ENCODE measurements at places on chromosomes 5 and 9.
A peak's percentile ranks its signal among the peaks of the same experiment; 100 is the strongest.

DNA sequence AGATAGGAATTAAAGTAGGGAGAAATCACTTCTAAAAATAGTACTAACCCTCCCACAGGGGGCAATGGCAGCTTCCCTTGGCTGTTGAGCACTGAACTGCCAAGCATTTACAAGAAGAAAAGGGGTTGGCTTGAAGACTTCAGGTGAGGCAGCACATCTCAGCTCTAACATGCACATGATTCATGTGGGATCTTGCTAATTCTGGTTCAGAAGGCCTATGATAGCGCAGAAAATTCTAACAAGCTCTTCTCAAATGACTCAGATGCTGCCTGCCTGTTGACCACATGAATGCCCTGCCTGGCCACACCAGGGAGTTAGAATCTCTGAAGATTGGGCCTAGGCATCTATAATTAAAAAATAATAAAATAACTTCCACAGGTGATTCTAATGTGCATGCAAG, 22.6 kb downstream of the CD180 start:
- no peak for DNase-seq

DNA sequence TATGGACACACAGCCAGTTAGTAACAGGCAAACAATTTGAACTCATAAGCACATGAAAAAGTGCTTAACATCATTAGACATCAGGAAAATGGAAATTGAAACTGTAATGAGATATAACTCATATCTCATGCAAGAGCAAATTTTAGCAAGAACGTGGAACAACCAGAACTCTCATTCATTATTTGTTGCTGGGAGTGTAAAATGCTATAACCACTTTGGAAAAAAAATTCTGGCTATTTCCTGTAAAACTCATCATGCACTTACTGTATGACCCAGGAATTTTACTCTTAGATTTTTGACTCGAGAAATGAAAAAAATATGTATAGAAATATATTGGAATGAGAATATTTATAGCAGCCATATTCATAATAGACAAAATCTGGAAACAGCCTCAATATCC, 205.7 kb upstream of the PUM3 start:
- no peak for DNase-seq

DNA sequence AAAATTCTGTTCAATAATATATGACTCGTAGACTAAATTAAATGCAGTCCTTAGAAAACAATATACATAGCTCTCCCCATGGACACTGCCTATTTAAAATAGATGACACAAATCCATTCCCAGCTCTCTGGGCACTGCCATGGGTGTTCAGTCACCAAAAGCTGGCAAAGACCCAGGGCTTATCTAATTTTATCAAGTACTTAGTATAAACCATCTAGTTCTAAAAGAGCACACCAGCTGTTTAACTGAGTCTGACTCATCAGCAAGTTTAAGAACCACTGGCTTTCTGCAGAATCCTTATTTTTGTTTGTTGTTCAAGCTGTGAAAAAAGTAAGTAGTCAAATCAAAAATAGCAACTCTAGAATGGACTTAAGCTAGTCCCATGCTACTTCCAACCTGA, 107.6 kb downstream of the PLPP1 start:
- no peak for DNase-seq

DNA sequence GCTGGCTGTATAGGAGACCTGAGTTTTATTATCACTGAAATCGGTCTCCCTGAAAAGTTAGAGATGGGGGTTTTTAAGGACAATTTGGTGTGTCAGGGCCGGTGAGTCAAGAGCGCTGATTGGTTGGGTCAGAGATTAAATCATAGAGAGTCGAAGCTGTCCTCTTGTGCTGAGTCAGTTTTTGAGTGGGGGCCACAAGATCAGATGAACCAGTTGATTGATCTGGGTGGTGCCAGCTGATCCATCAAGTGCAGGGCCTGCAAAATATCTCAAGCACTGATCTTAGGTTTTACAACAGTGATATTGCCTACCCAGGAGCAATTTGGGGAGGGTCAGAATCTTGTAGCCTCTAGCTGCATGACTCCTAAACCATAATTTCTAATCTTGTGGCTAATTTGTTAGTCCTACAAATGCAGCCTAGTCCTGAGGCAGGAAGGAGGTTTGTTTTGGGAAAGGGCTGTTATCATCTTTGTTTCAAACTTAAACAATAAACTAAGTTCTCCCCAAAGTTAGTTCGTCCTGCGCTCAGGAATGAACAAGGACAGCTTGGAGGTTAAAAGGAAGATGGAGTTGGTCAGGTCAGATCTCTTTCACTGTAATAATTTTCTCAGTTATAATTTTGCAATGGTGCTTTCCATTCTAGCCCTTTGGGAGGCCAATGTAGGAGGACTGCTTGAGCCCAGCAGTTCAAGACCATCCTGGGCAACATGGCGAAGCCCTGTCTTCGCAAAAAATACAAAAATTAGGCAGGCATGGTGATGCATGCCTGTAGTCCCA, 31.6 kb upstream of the RFK start:
- DNase-seq: no peak

- no peak for DNase-seq
Observed at GRCh38 chr5:142287096-142287972, 37.5 kb downstream of the SPRY4 start.

- no peak for DNase-seq
Observed at GRCh38 chr9:137728444-137729311, 109.9 kb downstream of the EHMT1 start.

GRCh38 chr9:12329623-12329985, 363.6 kb upstream of the TYRP1 start:
- no peak for DNase-seq

GRCh38 chr5:59584858-59585846, 308.4 kb downstream of the PDE4D start:
- DNase-seq: no peak

GRCh38 chr5:190366-191035, 794 bp upstream of the LRRC14B start:
- no peak for DNase-seq

GRCh38 chr9:78707080-78707479, 410.2 kb downstream of the PSAT1 start:
- no peak for DNase-seq

DNA sequence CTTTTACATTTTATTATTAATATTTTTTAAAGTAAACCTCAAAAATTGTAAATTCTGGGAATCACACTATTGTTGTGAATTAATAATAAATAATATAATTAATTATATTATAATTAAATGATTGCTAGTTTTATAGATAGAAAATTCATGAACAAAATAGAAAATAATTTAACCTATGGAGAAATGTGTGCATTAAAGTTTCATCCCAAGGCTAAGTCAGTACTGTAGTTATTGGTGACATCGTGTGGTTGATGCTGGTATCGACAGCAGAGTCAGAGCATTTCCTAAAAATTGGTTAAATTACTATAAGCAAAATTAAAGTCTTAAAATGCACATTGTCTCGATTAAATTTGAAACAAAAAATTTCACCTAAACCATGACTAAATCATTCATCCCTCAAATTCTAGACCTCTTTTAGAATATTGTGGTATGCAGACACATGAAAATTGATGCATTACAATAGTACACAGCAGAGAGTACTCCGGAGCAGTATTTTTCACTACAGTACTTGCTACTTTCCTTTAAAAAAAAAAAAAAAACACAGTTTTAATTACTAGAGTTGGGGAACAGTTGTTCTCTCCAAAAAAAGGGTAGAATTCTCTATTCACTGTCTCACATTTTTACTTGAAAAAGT, 73.9 kb downstream of the RORB start:
- DNase-seq: no peak

- no peak for DNase-seq
Observed at GRCh38 chr9:135077497-135078200, 9.8 kb upstream of the OLFM1 start.

- no peak for DNase-seq
Observed at GRCh38 chr5:59813761-59814536, 79.6 kb downstream of the PDE4D start.

GRCh38 chr5:153496835-153497234, 6.4 kb downstream of the GRIA1 start:
- DNase-seq: no peak

- no peak for DNase-seq
Observed at GRCh38 chr5:98296426-98296825, 477.0 kb upstream of the RGMB start.

DNA sequence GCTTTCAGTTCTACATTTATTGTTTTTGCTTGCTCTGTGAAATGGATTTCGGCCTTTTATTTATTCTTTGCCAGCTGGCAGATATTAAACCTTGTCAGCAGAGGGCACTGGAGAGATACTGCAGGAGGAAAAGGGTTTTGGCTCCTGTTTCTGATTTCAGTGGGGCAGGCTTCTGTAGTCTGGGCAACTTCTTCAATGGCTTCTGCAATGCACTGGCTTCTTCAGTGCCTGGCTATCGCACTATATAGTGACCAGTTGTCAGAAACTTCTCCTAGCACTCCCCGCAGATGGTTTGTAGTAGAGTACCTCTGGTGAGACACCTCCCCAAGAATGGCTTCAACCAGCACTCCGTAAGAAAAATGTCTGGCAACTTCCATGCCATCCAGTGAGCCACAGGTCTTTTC, 3.2 kb upstream of the NFX1 start:
- DNase-seq: peak; percentile 77

- no peak for DNase-seq
Observed at GRCh38 chr5:172119921-172120688, 67.9 kb downstream of the STK10 start.

GRCh38 chr9:69249337-69249736, 75.3 kb downstream of the TJP2 start:
- DNase-seq: no peak

GRCh38 chr9:75669721-75670120, 220.8 kb upstream of the PCSK5 start:
- DNase-seq: no peak

DNA sequence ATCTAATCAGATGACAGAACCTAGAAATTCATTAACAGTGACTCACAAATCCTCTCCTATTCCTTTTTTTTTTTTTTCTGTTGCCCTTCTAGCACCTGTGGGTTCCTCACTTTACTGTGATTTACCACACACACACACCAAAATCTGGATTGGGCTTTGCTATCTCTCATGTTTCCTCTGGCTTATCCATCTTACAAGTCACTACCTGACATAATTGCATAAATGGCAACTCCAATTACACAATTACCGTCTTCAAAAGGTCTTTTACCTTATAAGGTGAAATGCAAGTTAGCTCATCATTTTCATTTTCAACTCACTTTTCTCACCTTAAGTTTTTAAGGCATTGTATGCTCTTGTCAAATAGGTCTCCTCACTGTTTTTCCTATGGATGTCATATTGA, 426.3 kb upstream of the MEF2C start:
- DNase-seq: no peak

GRCh38 chr9:26537211-26537610, 355.4 kb downstream of the CAAP1 start:
- no peak for DNase-seq

- no peak for DNase-seq
Observed at GRCh38 chr5:18702821-18703220, 1068.6 kb downstream of the TAF11L14 start.

DNA sequence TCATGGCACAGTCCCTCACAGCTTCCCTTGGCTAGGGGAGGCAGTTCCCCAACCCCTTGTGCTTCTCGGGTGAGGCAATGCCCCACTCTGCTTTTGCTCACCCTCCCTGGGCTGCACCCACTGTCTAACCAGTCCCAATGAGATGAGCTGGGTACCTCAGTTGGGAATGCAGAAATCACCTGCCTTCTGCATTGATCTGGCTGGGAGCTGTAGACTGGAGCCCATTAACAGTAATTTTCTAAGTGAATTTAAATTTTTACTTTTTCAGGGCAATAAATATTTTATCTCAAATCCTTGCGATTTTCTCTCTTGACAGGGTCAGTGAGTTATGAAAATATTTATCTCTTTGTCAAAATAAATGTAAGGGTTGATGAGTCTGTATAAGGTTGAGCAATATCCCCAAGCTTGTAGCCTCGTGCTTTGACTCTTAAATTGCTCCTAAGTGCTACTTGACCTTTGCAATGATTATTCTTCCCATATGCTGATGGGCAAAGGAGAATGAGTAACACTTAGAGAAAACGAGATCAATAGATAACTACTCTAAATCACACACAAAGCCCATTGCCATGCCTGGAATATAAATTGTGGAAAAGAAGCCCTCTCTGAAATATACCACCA, 82.1 kb upstream of the MOCS2 start:
- DNase-seq: no peak

DNA sequence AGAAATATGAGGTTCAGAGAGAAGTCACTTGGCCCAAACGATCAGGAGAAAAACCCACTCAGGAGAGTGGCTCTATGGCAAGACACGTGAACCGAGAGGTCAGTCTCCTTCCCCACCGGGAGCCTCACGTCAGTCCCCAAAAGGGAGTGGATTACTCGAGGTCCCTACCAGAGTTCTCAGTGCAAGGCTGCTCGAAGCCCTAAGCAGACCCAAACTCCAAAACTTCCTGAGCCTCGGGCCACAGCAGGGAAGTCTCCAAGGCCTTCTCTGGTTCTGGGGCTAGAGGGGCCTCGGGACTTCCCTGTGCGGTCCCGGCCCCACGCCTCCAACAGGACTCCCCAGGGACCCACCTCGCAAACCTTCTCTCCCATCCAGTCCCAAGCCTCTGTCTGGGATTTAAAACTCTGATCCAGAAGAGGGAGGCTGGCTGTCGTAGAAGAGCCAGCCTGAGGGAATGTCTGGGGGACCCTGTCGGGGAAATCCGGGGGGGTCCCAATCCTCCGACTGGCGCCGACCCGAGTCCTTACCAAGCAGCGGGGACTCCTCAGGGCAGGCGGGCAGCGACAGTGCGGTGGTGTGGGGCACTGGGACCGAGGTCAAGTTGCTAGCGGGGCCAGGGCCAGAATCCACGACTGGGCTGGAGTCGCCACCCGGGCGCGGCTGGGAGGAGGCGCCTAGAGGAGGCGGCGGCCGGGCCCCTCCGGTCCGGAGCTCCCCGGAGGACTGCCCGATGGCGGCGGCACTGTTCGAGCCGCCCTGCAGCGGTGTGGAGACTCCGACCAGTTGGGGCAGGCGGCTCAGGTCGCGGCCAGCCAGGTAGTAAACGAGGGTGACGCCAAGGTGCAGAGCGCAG, 679 bp downstream of the B4GALT1 start:
- DNase-seq: no peak

DNA sequence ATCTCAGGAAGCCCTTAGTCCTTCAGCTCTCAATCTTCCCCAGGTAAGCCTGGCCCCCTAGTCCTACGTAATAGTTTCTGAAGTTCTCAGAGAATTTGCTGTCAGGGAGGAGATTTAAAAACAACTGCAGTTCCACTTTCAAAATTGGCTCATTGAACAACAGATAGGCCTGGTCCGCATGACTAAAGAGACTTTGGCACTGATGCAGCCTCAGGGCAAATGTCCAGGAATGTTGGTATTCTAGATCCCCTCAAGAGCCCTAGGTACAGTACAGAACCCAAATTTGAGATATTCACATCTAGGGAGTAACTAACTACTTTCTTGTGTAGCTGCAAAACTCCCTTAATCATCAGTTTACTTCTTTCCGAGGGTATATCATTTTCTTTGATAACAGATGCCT, 162.8 kb downstream of the GABRG2 start:
- no peak for DNase-seq

DNA sequence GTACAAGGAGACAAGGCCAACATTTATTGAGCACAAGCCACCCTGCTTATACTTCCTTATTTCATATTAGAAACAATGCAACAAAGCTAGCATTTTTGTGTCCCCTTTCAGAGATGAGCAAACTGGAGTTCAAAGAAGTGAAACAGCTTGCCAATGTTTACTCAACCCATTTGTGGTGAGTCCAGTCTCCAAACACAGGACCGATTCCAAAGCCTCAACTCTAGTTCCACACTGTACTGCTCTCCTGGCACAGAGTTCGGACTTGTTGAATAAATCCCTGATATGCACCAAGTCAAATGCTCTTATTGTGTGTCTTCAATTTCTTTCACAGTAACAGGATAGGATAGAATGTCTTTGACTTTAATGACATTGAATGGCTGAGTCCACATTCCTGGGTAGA, 604.8 kb upstream of the BRINP1 start:
- DNase-seq: no peak

GRCh38 chr5:128536254-128537220, 1.5 kb downstream of the FBN2 start:
- no peak for DNase-seq
